Mesendoderm (in vitro differentiated cells): ENCODE measurements at places on chromosomes 3 and 15.

- no peak overlapping the region for H3K27ac ChIP-seq
- H3K36me3 ChIP-seq, result no peaks in the 10 kb centered on the region
- H3K27me3 ChIP-seq, result no peaks in the 10 kb centered on the region
- H3K4me3 ChIP-seq, result no peak overlapping the region
- no peak for DNase-seq
- H3K4me1 ChIP-seq, result no peaks in the 10 kb centered on the region
Measured at GRCh38 chr3:46649436-46649835, 37.1 kb downstream of the FAM240A start.

- no peaks in the 10 kb centered on the region for H3K4me1 ChIP-seq
- DNase-seq, result no peak
- no peaks in the 10 kb centered on the region for H3K27me3 ChIP-seq
Measured at GRCh38 chr15:58109419-58109818, 28.8 kb upstream of the AQP9 start.

DNA sequence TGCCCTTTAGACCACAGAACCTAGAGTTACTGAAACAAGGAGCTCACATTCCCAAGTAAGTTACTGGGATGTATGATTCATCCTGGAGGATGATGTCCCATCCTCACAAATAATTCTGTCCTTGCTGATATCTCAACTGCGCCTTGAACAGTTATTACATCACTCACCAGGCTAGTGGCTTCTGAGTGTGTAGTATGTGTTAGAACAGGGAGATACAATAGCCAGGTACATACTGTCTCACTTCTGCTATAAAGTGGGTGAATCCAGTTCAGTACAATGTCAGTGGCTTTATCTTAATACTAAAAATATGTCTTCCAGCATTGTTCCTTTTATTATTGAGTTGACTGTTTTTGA is 483.2 kb upstream of the FRG2C start:
- H3K36me3 ChIP-seq, result no peaks in the 10 kb centered on the region
- no peaks in the 10 kb centered on the region for H3K27me3 ChIP-seq
- H3K4me3 ChIP-seq, result no peak overlapping the region
- no peak for DNase-seq
- H3K4me1 ChIP-seq, result no peaks in the 10 kb centered on the region

- no peaks in the 10 kb centered on the region for H3K4me1 ChIP-seq
- DNase-seq, result no peak
- no peaks in the 10 kb centered on the region for H3K36me3 ChIP-seq
- no peak overlapping the region for H3K4me3 ChIP-seq
- H3K27ac ChIP-seq, result no peak overlapping the region
- no peaks in the 10 kb centered on the region for H3K27me3 ChIP-seq
Measured at GRCh38 chr3:29245441-29245840, 35.4 kb upstream of the RBMS3 start.

GRCh38 chr15:81723113-81723651 is 322.6 kb downstream of the MEX3B start:
- no peak overlapping the region for H3K4me3 ChIP-seq
- no peaks in the 10 kb centered on the region for H3K4me1 ChIP-seq
